ENCODE measurements at places on chromosomes 7 and 10.

GRCh38 chr7:47762207-47762606, 180.3 kb upstream of the TNS3 start:
- no peak for DNase-seq

GRCh38 chr10:119535305-119535704, 7.2 kb downstream of the RGS10 start:
- no peak for DNase-seq

DNA sequence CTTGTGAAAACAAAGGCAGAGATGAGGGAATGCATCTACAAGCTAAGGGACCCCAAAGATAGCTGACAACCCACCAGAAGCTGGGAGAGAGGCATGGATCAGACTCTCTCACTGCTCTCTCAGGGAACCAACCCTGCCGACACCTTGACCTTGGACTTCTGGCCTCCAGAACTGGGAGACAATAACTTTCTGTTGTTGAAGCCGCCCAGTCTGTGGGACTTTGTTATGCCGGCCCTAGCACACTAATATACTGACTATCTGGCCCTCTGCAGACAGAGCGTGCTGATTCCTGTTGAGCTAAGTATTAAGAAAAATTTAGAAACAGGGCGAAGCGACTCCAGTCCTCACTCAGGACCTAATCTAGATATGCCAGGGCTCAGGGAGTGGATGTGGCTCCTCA, 144.3 kb upstream of the TCF7L2 start:
- no peak for DNase-seq

DNA sequence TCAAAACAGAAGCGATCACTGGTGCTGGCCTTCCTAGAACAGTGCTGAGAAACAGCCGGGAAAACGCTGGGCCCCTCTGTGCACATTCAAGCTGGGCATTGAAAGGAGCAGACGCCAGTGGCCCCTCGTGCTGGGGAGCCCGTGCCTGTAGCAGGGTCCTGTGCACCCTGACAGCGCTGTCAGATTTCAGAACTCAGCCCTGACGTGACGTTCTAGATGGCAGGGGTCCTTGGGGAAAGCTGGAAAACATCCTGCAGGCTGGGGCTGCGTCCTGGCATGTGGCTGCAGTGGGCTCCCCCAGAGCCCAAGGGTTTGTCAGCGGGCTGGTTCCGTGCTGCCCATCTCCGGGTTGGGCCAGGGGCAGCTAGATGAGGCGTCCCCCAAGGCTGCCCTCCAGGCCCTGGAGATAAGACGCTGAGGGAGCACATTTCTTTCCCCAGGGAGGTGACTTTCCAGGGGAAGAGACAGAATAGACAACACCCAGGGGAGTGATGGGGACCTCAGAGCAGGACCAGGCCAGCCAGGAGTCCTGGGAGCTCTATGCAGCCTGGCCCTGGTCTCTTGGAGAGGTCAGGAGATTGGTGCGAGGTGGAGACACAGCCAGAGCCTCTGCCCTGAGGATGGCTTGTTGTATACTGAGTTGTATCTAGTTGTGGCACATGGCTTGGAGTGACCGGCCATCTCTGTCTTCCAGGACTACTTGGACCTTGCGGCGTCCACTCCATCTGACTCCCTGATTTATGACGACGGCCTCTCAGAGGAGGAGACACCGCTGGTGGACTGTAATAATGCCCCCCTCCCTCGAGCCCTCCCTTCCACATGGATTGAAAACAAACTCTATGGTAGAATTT, 12.1 kb upstream of the CSGALNACT2 start:
- DNase-seq = no peak

DNA sequence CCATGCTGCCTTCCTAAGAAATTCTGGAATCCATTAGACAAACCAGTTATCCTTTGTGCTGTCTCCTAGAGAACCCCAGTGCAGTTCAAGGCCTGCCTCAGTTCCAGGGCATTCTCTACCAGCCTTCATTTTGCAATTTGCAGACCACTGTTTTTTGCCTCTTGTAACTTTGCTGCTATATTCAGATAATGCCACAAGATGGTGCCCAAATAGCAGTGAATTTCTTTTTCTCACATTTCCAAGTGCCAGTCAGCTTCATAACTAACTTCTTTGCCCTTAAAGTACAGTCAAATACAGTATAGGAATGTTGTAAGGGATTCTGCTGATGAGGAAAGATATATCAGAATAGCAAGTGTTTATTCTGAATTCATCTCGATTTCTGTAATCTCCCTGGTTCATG, 25.2 kb downstream of the LOXL4 start:
- DNase-seq = no peak

GRCh38 chr10:9081961-9082360, 1027.5 kb downstream of the GATA3 start:
- no peak for DNase-seq

- DNase-seq = no peak
These were observed 51.0 kb downstream of the BTRC start for GRCh38 chr10:101405001-101405400.

GRCh38 chr7:1503390-1503789, 799 bp downstream of the INTS1 start:
- DNase-seq = no peak

GRCh38 chr10:60977161-60978122, 33.5 kb upstream of the RHOBTB1 start:
- no peak for DNase-seq

GRCh38 chr7:127582361-127582760, 3.0 kb downstream of the GCC1 start:
- DNase-seq = no peak

GRCh38 chr10:128210215-128211063, 84.2 kb upstream of the MKI67 start:
- DNase-seq = peak; percentile 76

GRCh38 chr7:42250411-42250810, 13.4 kb upstream of the GLI3 start:
- DNase-seq = no peak

- no peak for DNase-seq
These were observed 56.6 kb downstream of the AHR start for GRCh38 chr7:17355050-17355449.

DNA sequence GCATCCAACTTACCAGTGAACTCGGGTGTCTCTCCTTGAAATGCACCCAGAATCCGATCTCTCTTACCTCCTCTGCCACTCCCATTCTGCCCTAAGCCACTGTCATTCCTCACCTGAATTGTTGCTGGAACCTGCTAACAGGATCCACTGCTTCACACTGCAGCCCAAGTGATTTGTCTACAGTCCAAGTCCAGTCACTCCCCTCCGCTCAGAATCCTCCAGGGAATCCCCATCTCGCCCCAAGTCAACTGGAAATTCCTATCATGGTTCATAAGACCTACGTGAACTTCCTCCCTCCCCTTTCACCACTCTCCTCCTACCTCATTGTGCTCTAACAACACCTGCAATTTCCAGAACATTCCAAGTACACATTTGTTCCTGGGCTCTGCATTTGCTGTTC, 91.3 kb downstream of the SCRN1 start:
- DNase-seq = no peak

GRCh38 chr7:93337052-93337451, 104.9 kb downstream of the VPS50 start:
- DNase-seq = no peak

- DNase-seq = no peak
These were observed 86.5 kb upstream of the KLF6 start for GRCh38 chr10:3871424-3871996.

DNA sequence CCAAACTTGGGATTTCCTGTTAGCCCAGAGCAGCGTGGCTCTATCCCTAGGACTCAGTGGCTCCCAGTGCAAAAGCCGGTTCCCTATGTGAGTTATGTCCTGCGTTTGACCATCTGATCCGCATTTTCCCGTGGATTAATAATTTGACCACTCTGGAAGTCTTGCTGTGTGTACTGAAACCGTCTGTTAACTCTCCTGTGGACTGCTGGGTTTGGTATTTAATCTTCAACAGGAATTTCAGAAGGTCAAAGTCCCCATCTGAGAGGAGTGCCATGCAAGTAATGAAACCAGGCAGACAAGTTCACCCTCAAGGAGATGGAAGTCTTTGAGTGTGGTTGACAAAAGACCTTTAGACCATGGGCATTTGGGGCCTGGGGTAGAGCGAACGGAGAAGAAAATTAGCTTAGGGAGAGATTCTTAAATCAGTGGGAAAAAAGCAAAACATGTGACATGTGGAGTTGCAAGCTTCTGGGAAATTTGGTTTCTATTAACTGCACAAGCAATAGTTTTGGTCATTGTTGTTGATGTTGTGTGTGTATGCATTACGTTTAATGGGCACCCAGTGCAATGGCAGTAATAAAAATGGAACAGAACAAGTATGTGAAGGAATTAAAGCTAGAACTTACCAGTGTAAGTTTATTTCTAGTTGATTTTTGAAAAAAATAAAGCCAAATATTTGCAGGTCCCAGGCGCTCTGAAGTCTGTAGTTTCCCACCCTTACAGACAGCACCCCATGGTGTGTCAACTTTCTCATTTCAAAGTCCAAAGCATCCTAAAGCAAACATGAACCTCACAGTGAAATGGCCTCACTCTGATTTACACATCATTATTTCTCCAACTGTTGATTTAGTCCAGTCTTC, 38.2 kb downstream of the LYZL1 start:
- DNase-seq = no peak

GRCh38 chr7:148211740-148212151, 378.8 kb upstream of the C7orf33 start:
- no peak for DNase-seq

DNA sequence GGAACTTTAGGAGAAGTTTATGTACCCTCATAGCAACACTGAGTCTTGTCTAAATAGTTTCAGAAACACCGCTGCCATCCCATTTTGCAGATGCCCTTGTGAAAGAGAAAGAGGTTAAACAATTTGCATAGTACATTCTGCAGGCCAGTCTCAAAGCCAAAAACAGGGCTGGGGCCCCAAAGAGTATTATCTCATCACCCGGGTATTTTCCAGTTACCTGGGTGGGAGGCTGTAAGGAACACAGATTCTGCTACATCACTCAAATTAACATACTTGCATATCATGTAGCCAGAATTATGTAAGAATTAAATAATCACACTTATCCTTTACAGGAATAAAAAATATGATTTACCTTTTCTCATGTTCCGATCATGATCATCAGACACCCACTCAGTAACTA, 3.1 kb upstream of the FAM171A1 start:
- DNase-seq = no peak

DNA sequence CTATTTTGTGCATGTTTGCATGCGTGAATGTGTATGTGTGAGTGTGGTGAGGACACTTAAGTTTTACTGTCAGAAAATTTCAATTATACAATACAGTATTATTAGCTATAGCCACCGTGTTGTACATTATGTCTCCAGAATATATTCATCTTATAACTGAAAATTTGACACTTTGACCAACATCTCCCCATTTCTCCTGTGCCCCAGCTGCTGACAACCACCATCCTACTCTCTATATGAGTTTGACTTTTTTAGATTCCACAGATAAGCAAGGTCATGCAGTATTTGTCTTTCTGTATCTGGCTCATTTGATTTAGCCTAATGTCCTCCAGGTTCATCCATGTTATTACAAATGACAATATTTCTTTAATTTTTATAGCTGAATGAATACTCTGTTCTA, 195.0 kb downstream of the GPR37 start:
- no peak for DNase-seq

DNA sequence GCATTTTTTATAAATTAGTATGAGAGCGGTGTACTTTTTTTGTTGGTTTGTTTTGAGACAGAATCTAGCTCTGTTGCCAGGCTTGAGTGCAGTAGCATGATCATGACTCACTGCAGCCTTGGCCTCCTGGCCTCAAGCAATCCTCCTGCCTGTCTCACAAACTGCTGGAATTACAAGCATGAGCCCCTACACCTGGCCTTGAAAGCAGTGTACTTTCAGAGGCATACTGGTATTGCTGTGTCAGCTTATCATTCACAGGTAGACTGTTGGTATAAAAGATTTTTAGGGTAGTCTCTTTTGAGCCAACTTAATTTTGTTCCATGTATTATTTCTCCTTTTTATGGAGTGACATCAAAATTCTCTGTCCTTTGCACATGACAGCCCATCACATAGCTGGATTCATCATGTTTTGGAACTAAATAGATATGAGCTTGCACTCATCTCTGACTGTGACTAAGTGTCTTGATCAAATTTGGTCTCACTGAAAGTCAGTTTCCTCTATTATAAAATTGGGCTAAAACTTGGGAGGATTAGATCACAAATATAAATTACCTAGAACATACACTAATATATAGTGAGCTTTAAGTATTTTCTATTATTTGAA, 12.4 kb downstream of the GNAT3 start:
- no peak for DNase-seq

DNA sequence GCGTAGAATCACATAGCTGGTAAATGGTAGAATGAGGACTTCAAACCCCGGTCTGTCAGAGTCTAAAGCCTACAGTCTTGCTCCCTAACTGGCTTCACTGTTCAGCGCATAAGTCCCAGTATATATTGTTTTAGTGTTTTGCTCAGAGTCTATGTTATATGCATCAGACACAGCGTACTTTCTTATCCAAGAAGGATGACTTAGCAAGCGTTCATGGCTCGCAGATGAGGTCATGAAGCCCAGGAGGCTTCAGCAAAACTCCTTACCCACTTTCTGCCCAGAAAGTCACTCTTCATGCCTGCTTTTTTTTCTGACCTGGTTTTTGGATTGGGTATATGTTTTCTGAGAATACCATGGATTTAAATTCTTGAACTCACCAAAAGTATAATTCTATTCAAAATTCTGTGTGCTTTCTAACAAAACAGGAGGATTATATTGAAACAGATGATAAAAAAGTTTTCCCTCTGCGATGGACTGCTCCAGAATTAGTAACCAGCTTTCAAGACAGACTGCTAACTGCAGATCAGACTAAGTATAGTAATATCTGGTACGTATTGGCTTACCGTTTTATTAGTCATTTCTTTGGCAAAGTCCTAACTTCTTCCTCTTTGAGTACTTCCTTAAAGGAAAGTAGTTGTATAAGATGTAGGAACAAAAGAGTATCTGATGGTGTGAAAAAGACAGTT, 24.6 kb upstream of the BHLHA15 start:
- no peak for DNase-seq

DNA sequence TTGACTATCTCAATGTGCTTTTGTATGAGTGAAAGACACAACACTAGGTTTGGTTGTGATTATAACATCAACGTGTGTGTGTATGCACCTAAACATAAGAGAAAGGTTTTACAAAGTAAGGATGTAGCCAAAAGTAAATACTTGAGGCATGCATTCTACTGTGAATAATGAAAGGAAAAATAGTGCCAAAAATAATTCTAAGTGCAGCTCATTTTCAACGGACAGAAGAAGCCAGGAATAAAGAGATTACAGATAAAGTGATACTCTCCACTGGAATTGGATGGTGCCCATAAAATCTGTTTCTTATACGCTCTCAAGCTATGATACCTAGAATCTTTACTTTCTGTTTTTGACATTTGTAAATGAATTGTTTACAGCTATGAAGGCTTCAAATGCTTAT, 135.0 kb upstream of the TMEM72 start:
- DNase-seq = no peak

DNA sequence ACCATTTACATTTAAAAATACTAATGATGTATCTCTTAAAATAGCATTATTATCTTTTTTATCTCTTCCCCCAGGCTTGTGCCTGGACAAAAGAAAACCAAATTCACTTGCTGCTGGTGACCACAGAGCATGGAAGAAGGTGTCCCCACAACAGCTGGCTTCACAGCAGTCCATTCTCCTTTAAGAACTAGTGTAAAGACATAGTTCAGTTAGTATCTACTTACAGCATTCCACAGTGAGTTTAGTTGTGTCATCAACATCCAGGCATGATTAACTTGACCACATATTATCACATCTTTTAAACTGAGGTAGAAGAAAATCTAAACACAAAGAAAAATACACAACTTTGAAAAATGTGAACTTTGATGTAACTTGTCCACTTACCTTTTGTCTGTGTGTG, 55.0 kb downstream of the LRRC17 start:
- no peak for DNase-seq

- no peak for DNase-seq
These were observed 30.0 kb downstream of the MAT1A start for GRCh38 chr10:80259405-80259871.

Measured in activated CD4-positive, alpha-beta T cell treated with anti-CD3 and anti-CD28 coated beads for 48 hours (primary cell).